ENCODE measurements at places on chromosomes 5 and 9.

DNA sequence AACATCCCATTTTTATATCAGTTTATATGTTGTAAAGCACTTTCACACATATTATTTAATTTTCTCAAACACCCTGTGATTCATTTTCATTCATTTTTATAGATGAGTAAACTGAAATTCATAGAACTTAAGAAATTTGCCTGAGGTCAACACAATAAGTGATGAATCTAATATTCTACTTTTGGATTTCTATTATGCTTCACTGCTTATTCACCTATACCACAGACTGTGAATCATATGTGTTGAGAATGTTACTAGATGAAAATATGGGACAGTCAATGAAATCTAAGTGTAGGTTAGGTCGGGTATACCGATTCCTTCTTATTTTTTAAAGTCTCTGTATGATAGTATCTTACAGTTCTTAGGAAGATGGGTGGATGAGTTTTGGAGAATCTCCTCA is 24.8 kb downstream of the CDC37L1 start:
- no peak for DNase-seq

GRCh38 chr9:21311889-21312288 is 6.8 kb upstream of the IFNA5 start:
- DNase-seq, result no peak

DNA sequence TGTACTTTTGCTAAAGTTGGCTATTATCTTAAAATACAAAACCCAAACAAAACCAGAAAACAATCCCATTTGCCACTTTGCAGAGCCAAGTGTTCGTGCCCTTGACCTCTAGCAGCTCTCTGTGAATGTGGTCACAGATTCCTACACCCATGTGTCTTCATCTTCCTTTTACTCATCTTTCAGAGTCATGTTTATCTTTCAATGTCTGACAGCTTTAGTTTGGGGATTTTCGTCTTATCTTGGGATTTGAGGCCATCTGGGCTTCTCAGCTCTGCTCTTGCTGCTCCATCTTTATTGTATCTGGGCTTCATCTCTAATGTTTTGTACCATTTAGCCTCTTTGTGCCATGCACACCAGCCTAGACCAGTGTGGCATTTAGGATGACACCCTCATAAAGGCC is 81.0 kb downstream of the DAPK1 start:
- no peak for DNase-seq

GRCh38 chr9:95509851-95510708 is 6.7 kb downstream of the PTCH1 start:
- DNase-seq, result no peak

DNA sequence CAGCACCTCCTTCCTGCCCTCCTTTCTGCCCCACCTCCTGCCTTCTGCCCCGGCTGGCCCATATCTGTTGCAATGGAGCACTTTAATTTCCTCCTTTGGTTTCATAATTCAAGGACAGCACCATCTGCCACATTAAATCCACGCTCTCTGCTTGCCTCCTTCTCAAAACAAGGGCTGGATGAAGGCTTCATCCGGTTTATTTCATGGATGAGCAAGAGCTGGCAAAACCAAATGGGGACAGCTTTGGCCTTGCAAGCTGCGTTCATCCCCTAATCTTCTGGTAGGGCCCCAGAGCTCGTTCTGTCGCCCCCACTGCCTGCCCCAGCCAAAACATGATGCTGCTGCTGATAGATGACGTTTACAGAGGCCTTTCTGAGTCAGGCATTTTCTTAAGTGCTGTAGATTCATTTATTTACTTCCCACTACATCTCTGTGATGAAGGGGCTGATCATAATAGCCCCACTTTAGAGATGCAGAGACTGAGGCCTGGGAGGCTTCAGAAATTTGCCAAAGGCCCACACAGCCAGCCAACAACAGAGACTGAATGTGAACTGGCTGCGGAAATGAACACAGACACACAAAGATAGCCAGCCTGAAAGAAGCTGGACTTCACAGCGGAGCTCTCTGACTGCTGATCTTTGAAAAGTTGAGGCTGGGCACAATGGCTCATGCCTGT is 115.6 kb upstream of the CPEB4 start:
- no peak for DNase-seq

DNA sequence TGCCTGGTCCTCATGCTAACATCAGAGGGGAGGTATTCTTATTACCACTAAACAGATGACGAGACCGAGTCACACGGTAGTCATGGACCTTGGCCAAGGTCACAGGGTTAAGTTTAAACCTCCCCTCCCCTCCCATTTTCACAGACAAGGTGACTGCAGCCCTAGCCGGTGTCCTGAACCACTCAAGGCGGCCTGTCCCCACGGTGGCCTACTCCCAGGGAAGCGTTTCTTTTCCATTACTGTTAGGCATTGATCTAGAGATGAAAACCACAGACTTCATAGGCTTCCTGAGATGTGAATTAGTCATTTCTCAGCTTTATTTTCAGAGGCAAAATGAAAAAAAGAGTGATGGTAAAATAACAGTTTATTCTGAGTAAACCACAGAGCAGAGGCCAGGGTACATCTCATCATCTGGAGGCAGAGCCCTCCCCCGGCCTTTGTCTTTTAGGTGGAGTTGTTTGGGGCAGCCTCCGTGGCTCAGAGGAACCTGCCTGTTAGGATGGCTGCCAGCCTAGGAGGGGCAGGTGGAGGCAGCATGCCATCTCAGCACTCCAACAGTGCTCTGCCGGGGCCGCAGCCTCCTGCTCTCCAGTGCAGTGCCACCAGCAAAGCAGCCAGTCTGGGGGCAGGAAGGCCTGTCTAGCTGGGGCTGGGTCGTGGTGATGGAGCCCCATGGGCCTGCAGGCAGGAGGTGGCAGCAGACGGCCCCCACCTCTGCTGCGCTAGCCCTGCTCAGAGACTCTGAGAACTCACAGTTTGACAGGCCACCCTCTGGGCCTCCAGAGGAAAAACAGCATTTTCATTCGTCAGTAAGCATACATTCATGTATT is 71.2 kb downstream of the RAPGEF1 start:
- no peak for DNase-seq

GRCh38 chr9:20944507-20944906 is 86.9 kb downstream of the HACD4 start:
- no peak for DNase-seq

DNA sequence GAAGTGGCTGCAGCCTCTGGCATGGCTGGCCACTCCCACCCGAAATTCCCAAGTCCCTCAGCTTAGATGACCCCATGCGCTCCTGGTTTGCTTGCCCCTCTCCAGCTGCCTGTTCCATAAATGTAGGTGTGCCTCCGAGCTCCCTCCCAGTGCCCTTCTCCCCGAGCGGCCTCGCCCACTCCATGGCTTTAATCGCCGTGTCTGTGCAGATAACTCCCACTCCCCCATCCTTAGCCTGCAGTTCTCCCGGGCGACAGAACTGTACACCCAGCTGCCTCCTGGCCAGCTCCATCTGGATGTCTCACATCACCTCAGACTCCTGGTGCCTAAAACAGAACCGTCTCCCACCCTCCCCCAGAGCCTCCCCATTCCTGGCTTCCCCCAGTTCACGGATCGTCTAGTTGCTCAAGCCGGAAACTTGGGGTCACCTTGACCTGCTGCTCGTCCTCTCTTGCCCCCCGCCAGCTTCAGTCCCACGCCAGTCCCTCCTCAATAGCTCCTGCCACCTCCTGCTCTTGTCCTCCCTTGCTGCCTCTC is 24.1 kb downstream of the HK3 start:
- no peak for DNase-seq

All from right renal cortex interstitium (tissue), 3 donors.